Osteocyte (in vitro differentiated cells): ENCODE measurements at places on chromosomes 7 and 10.

DNA sequence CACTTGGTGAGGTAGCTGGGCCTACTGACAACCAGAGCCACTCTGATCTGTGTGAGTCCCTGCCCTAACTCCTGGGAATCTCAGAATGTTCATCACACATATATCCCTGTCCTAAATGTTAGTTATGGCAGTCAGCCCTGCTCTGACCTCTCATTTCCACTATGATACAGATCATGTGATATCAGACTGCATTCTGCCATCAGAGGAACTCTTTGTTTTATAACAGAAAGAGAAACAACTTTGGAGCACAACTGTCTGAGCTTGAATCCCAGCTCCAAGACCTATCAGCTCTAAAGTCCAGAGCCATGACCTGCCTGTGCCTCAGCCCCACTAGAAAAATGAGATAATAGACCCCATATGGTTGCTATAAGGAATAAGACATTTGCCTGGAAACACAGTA lies 54.6 kb upstream of the ABCB4 start:
- no peak for DNase-seq

- DNase-seq = no peak
Observed at GRCh38 chr7:139937715-139938114, 108.7 kb downstream of the TBXAS1 start.

DNA sequence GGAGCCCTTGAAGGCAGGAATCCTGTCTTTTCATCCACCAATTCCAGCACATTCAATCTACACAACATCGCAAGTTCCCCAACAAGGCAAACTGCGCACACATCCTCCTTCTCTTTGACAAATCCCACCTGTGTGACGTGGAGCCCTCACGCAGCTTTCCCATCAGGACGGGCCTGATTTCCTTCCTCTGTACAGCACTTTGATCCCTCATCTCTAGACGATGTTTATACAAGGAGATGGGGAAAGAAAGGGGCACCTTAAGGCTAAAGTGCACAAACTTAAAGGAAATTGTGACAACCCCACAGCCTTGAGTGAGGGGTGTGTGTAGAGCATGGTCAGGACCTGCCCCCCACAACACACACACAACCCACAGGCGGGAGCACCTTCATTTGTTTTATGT lies 97.2 kb downstream of the PRKAG2 start:
- no peak for DNase-seq

DNA sequence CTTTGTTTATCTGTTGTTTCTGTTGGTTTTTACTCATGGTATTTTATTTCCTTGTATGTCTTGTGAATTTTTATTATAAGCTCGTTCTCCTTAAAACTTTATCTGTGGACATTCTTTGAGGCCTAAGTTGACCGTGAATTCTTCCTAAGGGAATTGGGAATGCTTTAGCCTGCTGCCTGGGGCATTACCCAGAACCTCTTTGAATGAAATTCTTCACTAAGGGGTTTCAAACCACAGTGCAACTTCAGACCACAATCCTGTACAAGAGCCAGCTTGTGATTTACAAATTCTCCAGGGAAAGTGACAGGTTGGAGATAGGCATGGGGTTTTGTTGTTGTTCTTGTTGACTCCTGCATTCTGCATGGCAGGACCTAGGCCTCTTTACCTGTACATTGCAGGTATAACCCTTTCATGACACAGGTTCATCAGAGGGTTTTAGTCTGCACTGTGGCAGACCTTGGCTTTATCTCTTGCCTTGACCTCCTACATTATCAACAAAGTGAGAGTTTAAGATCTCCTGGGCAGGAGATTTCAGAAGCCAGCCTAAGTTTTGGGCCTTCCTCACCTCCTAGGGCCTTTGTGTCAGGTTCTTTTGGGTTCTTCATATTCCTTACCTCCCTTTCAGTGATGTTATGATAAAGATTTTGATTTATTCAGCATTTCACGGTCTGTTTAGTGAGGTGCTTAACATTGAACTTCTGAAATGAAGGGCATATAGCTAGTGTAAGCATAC lies 70.2 kb downstream of the ABCC2 start:
- no peak for DNase-seq

- no peak for DNase-seq
Observed at GRCh38 chr10:12539350-12540164, 190.2 kb downstream of the CAMK1D start.

DNA sequence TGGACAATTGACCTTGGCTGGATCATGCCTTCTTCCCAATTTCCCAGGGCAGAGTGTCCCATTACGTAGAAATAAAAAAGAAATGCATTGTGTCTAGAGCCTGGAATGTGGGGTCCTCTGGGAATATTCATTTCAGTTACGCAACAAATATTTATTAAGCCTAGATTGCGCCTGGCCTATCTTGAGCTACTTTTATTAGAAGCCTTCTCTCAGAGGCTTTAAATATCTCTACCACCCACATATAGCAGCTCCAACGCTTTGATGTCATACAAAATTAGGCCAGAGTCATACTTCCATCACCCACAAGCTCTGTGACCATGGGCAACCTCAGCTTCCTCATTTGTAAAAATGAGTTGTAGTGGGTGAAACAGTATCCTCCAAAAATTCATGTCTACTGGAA lies 24.9 kb upstream of the CARD11 start:
- DNase-seq = no peak

- DNase-seq = no peak
Observed at GRCh38 chr10:58140054-58140453, 127.6 kb downstream of the IPMK start.

DNA sequence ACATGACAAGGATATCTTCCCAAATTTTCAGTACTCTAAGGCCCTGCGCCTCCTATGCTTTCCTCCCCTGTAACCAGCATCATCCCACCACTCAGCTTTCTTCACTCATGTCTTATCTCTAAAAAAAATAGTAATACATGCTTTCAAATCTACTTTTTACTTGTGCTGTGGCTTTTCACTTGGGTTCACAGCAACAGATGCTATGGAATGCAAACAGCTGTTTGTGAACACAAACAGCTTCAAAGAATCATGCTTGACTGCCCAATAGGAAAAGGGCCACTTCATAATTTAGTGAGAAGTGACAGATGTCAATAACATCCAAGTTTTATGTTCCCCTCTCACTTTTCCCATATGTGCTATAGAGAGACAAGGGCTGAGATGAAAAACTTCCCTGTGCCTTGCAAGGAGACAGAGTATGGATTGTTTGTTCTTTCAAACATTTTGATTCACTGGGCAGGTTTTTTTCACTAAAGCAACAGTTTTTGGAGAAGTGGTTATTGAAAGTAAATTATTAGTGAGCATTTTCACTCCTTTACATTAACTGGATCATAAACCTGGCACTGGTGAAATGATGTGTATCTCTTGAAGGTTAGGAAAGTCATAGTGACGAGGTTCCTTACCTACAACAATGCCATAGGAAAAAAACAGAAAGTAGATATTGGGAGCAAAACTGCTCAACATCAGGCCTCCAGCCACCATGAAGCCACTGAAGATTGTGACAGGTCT lies 37.3 kb downstream of the SLC16A9 start:
- DNase-seq = no peak

- no peak for DNase-seq
Observed at GRCh38 chr10:115772606-115773005, 500.4 kb downstream of the GFRA1 start.

DNA sequence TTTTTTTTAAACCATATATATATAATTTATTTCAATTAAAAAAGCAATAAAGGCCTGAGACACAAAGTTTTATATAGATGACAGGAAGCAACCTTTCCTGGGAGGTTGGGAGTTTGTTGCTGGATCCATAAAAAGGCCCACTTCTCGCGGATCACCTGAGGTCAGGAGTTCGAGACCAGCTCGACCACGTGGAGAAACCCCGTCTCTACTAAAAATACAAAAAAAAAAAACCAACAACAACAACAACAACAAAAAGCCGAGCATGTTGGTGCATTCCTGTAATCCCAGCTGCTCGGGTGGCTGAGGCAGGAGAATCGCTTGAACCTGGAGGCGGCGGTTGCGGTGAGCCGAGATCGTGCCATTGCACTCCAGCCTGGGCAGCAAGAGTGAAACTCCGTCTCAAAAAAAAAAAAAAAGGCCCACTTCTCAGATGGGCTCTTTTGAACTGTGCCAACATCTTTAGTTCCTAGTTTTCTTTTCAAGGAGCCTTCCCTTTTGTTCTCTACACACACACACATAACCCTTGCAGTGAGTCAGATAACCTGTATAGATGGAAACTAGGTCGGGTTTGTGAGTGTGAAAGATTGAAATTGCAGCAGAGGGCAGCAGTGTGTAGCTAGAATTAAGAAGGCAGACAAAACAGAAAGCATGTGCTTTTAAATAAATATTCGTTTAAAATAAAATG lies 1.2 kb upstream of the SMNDC1 start:
- no peak for DNase-seq

DNA sequence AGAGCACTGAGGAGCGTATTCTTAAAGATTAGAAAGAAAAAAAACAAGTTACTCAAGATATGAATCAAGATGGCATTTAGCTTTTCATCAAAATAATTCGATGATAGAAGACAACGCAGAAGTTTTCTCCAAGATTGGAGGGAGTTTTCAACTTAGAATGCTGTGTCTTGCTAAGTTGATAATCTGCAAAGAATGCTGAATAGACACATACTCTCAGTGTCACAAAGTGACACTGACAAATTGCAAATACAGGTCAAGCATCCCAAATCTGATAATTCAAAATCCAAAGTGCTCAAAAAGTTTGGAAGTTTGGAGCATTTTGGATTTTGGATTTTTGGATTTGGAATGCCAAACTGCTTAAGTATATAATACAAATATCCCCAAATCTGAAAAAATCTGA lies 243.8 kb downstream of the BBS9 start:
- DNase-seq = no peak

- no peak for DNase-seq
Observed at GRCh38 chr7:85851571-85852193, 664.8 kb upstream of the SEMA3D start.

DNA sequence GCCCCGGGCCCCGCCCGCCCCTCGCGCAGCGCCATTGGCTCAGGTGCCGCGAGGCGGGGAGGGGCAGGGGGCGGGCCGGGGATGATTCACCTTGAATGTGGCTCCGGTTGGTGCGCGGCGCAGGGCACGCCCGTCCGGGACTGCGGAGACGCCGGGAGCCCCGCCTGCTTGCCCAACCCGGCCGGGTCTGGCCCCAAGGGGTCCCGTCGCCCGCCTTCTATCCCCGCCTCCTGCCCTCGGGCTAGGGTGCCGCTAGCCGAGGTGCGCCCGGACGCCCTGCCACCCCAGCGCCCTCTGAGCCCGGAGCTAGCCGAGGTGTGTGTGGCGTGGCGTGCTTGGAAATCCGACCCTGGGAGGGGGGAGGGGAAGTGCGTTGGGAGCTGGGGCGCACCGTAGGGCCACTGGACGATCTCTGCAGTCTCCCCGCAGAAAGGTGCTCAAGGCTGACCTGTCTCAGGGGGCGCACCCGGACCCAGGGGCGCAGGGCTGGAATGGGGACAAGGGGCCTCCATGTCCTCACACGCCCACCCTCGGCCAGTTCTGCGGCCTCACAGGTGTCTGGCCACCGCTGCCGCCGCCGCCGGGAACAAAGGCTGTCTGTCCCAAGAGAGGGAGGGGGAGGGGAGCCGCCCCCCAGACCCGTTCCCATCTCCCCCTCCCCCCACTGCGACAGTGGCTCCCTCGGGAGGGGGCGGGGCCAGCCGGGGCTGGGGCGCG lies 168.9 kb downstream of the NRF1 start:
- DNase-seq = no peak

GRCh38 chr7:68247571-68247970 lies 1250.9 kb downstream of the TYW1 start:
- DNase-seq = no peak

DNA sequence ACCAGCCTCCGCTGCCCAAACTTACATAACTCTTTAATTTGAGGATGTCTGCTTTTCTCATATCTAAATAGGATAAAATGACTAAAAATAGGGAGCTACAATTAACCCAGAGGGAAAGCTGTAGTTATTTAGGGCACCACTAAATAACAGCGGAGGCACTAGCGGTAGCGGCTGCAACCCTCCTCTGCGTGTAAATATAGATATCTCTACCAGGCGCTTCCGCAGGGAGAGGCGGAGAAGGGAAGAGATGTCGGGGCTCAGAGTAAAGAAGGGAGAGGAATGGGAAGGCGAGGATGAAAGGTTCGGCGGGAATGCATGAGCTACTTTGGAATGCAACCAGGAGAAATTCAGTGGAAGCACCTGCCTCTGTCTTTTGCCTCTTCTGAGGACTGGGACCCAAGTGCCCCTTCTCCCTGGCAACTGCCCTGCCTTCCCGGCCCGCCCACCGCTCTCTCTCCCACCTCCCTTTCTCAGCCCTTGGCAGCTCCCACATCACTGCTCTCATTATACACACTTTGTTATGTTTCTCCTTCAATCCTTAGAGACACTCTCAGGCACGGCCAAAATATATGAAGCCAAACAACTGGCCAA lies 698.3 kb downstream of the PARD3 start:
- DNase-seq = no peak

- DNase-seq = peak; percentile 78
Observed at GRCh38 chr10:46253076-46254006, 33.5 kb upstream of the ANTXRL start.

GRCh38 chr7:25517906-25518305 lies 289.6 kb upstream of the NPVF start:
- no peak for DNase-seq

DNA sequence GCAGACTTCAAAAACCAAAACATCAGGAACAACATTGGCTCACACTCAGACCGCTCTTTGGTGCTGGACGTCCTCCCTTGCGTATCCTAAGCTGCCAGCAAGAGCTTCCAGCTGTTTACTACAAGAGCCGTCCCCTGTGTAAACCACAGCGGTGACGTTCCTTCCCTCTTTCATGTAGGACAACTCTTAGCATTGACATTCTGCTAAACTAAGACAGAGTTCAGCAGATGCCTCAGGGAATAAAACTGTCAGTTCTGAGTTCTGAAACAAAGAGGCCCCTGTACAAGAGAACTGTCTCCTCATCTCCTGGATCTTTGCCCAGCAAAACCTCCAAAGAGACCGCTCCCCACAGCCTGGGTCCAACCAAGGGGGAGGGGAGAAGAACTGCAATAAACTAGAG lies 57.8 kb upstream of the OPALIN start:
- peak; percentile 25 for DNase-seq

- no peak for DNase-seq
Observed at GRCh38 chr7:120327054-120327453, 54.1 kb downstream of the KCND2 start.

DNA sequence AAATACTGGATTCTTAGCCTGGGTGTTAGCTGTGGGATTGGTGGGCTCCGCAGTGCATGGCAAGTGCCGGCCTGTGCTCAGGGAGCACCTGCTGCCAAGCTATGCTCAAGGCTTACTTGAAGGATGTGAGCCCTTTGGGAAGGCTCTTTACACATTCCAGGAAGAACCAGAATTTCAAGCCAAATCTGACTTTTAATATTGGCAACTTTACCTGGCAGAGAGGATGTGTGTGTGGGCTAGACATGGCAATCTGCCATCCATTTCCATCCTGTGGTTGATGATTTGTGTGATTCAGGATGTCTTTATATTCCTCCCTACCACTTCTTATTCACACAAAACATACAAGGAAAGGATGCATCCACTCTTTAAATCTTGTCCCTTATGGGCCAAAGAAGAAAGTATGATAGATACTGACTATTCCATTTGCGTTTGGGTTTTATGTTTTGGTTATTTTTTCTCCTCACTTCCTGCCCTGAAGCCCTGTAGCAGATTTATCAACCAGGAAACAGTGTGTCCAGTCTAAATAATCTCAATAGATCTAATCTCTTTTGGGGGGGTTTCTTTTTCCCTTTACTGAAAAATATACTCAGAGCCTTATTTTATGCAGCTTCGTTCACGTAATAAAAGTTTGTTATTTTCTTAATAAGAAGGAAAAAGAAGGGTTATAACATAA lies 247.1 kb downstream of the COBL start:
- no peak for DNase-seq

- no peak for DNase-seq
Observed at GRCh38 chr7:130884437-130885417, 150.7 kb upstream of the KLF14 start.

GRCh38 chr7:42677751-42678699 lies 233.8 kb downstream of the C7orf25 start:
- no peak for DNase-seq
